ENCODE measurements at places on chromosomes 12 and 14.

- no peaks in the 10 kb centered on the region for H3K4me1 ChIP-seq
- DNase-seq = no peak
- H3K27ac ChIP-seq = no peak overlapping the region
- no peaks in the 10 kb centered on the region for H3K27me3 ChIP-seq
- H3K4me3 ChIP-seq = no peak overlapping the region
Measured at GRCh38 chr12:102421802-102422583, 58.4 kb downstream of the IGF1 start.

DNA sequence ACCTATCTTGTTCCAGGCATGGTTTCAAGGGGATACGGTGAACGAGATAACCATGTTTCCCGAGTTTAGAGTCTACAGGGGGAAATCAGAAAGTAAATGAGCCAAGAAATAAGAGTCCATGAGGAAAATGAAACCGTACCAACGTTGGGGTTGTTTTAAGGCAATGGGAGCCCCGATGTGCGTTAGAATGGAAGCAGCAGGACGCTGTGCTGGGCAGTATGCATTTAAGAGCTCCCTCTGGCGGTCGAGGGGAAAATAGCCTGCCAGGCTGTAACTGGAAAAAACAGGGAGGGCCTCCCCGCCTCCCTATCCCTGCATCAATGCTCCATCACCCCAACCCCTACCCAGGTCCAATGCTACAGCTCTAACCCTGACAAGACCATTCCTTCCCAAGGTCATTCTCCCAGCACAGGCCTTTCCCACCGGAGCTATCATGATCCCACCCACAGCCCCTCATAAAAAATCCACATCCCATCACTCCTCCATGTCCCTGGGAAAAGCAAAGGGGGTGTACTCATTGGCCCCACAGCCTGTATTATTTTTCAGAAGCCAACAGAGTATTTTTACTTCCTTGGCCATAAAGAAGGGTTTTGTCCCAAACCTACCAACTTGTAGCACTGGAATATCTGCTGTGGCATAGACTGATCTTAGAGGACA is 226.3 kb upstream of the NOS1 start:
- no peaks in the 10 kb centered on the region for H3K36me3 ChIP-seq
- no peaks in the 10 kb centered on the region for H3K27me3 ChIP-seq
- peaks cover 6% of the 10 kb centered on the region for H3K4me1 ChIP-seq
- H3K27ac ChIP-seq = no peak overlapping the region

- no peaks in the 10 kb centered on the region for H3K27me3 ChIP-seq
- no peak overlapping the region for H3K27ac ChIP-seq
- no peaks in the 10 kb centered on the region for H3K4me1 ChIP-seq
- no peaks in the 10 kb centered on the region for H3K36me3 ChIP-seq
- no peak overlapping the region for H3K4me3 ChIP-seq
- DNase-seq = no peak
Measured at GRCh38 chr12:74514098-74514872, 23.4 kb upstream of the ATXN7L3B start.

DNA sequence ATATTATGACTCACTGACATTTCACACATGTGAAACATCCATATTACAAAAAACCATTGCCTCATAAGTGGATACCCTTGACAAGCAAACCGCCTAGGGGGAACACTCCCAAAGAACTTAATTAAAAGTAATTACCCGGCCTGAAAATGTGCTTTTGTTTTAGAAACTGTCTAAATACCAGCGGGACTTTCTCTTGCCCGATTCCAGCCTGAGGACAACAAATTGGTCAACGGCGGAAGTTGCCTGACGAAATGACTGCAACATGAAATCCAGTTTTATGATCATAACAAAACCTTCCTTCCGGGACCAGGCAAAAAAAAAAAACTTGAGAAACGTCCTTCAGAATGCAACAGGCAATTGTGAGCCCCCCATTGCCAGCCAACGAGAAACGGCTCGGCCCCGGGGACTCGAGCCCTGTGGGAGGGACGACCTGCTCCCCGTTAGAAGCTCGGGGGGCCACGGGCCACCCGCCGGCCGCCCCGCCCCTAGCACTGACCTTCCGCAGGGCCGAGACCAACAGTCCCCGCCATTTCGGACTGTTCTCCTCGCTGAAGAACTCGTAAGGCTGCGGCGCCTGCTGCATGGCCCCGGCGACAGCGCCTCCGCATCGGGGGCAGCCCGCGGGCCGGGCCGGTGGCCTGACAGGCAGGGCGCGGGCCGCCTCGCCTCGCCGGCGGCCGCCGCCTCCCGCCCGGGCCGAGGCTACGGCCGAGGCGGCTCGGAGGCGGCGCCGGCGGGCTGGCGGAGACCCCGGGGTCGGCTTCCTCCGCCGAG is 490 bp downstream of the SOS2 start:
- peaks cover 48% of the 10 kb centered on the region for H3K4me1 ChIP-seq
- no peaks in the 10 kb centered on the region for H3K27me3 ChIP-seq
- DNase-seq = peak; percentile 20
- H3K27ac ChIP-seq = peak overlapping the region; percentile 91
- peak overlapping the region; percentile 73 for H3K4me3 ChIP-seq

GRCh38 chr12:3263282-3263681 is 186.1 kb downstream of the TSPAN9 start:
- H3K27me3 ChIP-seq = no peaks in the 10 kb centered on the region
- H3K36me3 ChIP-seq = no peaks in the 10 kb centered on the region
- peaks cover 31% of the 10 kb centered on the region for H3K4me1 ChIP-seq
- H3K4me3 ChIP-seq = no peak overlapping the region
- H3K27ac ChIP-seq = no peak overlapping the region
- no peak for DNase-seq

GRCh38 chr12:120479458-120479857 is 9.9 kb upstream of the SRSF9 start:
- no peak overlapping the region for H3K4me3 ChIP-seq
- H3K36me3 ChIP-seq = peaks cover 11% of the 10 kb centered on the region
- no peaks in the 10 kb centered on the region for H3K27me3 ChIP-seq
- peaks cover 3% of the 10 kb centered on the region for H3K4me1 ChIP-seq
- no peak for DNase-seq
- H3K27ac ChIP-seq = no peak overlapping the region
